RPMI7951 (cell line): ENCODE measurements at places on chromosomes 1 and 21. TPM values are rescaled to one million over a fixed set of nuclear protein-coding genes. Genes with fewer than 3 reads are reported as not detected.

DNA sequence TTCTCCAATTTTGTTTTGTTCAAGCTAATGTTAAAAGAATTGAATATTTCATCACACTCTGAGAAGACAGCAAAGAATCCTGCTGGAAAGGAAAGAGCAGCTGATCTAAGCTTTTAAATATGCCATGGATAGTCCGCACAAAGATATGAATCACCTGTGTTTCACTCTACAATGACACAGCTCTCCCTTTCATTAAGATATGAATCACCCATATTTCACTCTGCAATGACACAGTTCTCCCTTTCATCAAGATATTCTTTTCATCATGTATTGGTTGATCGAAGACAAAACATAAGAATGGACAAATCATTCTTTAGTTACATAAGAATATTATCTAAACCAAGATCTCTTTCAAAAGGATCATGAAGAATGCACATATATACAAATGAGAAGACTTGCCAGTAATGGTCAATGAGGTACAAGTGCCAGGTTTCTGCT, 367.3 kb downstream of the SMYD3 start:
- peak; percentile 75 for DNase-seq

DNA sequence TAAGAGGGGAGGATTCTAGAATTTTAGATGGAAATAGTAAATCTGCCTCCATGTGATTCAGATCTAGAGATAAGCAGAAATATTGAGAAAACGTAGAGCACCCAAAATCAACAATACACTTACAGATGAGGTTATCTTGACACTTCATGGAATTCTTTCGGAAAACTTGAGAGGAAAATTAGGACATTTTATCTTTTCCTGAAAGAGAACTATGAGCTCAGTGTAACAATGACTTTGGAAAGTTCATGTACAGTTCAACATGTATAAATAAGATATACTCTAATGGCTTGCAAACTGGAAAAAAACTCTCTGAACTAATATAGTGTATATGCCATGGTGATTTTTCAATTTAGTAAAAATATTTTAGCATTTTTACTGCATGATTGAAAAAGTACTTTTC, 338.1 kb upstream of the NEGR1 start:
- no peak for DNase-seq

- no peak for DNase-seq
These were observed 732.0 kb upstream of the ADGRL2 start for GRCh38 chr1:81068726-81069125.

DNA sequence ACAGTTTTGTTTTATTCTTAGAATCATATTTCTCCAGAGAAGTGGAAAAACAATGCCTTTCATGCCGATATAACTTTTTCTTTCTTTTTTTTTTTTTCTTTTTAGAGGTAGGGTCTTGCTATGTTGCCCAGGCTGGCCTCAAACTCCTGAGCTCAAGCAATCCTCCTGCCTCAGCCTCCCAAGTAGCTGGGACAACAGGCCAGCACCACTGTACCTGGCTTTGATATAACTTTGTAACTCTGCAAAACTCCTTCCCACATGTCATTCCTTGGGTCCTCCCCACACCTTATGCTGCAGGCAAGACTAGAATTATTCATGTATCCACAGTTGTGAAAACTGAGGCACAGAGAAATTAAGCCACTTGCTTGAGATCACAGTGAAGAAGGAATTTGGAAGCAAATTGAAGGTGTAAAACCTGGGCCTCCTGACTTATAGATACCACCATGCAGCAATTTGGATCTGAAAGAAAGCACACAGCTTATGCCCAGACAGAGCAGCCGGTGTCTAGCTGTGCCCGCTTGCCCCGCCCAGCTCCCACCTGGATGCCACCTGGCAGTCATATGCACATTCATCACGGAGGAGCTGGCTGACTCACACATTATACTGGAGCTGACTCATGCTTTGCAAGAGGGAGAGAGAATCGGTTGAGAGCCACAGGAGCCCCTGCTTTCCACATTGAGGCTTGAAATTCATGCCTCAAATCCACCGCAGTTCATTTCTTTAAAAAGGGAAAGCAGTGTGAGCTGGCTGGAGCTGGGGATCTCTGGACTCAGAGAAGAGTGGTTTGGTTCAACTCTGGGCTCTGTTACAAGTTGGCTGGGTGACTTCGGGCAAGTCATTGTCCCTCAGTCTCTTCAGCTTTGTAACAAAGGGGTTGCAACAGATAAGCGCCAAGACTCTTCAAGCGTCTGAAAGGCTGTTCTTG, 8.3 kb upstream of the SLC2A1 start:
- DNase-seq: peak; percentile 97

GRCh38 chr1:215087603-215088002, 5.1 kb downstream of the KCNK2 start:
- DNase-seq: no peak

Gene NPHS2
- not detected in 2 replicates for total RNA-seq

Gene CD34
- total RNA-seq: 0.29 and 0.96 TPM in 2 replicates

Gene ASTN1
- not detected in 2 replicates for total RNA-seq

Gene NPR1
- total RNA-seq: not detected in 2 replicates

Gene RNU1-4
- under 0.01 TPM in 1 of 2 replicates, not detected in the other for total RNA-seq

Gene CRABP2
- 66.6 and 81.6 TPM in 2 replicates for total RNA-seq
